Prostate gland (tissue), 2 donors: ENCODE measurements at places on chromosomes 11 and 22. TPM values are rescaled to one million over a fixed set of nuclear protein-coding genes. Genes with fewer than 3 reads are reported as not detected.

- H3K36me3 ChIP-seq: no peaks in the 10 kb centered on the region
- peak overlapping the region; percentile 93 for H3K4me3 ChIP-seq
- H3K4me1 ChIP-seq: no peaks in the 10 kb centered on the region
- H3K27ac ChIP-seq: peak overlapping the region; percentile 84
- no peaks in the 10 kb centered on the region for H3K27me3 ChIP-seq
- no peak for DNase-seq
These were observed 764 bp downstream of the TKFC start for GRCh38 chr11:61333550-61334433.

GRCh38 chr11:13114566-13115379 lies 105.7 kb downstream of the RASSF10 start:
- H3K4me3 ChIP-seq: no peak overlapping the region
- peak; percentile 20 for DNase-seq
- no peaks in the 10 kb centered on the region for H3K36me3 ChIP-seq
- no peak overlapping the region for H3K27ac ChIP-seq

DNA sequence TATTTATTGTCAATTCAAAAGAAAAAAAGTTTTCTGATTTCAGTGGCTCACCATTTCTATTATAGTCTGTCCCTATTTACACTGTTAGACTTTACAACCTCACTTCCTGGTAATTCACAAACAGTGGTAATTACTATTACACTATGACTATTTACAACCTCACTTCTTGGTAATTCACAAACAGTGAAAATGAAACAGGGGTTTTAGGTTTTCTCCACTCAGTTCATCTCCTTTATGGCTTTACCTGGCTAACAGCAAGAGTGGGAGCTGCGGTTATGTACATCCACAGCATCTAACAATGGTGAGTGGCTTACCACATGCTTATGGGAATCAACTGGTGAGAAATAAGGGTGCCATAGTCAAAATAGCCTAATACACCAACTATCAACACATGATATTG lies 166.4 kb downstream of the CASP12 start:
- no peak overlapping the region for H3K4me3 ChIP-seq
- no peaks in the 10 kb centered on the region for H3K4me1 ChIP-seq
- H3K27me3 ChIP-seq: no peaks in the 10 kb centered on the region
- no peak overlapping the region for H3K27ac ChIP-seq
- no peaks in the 10 kb centered on the region for H3K36me3 ChIP-seq
- DNase-seq: no peak

GRCh38 chr22:47277531-47277930 lies 515.1 kb downstream of the TBC1D22A start:
- no peaks in the 10 kb centered on the region for H3K4me1 ChIP-seq
- no peaks in the 10 kb centered on the region for H3K27me3 ChIP-seq
- H3K4me3 ChIP-seq: no peak overlapping the region
- no peak overlapping the region for H3K27ac ChIP-seq
- DNase-seq: no peak

Gene PACSIN2
- 78.0 TPM for total RNA-seq

DNA sequence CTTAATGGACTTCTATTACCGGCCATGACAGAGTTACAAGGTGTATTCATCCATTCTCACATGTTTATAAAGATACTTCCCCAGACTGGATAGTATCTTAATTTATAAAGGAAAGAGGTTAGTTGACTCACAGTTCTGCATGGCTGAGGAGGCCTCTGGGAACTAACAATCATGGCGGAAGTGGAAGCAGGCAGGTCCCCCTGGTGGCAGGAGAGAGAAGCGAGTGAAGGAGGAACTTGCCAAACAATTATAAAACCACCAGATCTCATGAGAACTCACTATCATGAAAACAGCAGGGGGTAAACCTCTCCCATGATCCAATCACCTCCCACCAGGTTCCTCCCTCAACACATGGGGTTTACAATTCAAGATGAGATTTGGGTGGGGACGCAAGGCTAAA lies 170.0 kb upstream of the PDGFD start:
- no peaks in the 10 kb centered on the region for H3K36me3 ChIP-seq
- no peak overlapping the region for H3K27ac ChIP-seq
- DNase-seq: no peak
- no peaks in the 10 kb centered on the region for H3K4me1 ChIP-seq

DNA sequence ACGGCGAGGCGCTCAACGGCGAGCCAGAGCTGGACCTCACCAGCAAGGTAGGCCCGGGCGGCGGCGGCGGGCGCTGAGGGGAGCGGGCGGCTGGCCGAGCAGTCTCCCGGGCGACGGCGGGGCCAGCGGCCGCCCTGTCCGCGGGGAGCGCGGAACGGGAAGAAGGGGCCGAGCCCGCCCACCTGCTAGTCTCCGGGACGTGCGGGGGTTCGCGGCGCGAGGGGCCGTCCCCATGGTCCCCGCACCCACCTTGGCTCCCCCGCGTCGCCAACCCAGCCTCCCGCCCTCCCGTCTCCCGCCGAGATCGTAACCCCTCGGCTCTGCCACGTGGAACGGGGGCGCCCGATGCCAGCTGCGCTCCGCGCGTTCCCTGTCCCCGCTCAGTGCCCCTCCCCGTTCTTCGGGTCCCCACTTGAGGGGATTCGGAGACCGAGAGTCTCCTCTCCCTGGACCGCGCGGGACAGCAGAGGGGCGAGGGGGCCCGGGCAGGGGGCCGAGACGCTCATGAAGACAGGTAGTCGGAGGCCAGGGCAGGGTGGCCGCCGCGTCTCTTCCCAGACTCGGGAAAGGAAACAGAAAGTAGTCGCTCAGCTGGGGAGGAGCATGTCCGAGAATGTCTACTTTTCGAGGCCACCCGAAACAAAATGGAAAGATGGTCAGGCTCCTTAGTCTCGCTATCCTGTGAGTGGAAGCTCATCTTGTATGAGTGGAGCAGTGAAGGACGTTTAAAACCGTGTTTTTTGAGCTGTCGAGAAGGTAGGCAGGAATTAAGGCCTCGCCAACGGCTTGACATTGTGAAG lies 557 bp downstream of the GTPBP1 start:
- DNase-seq: peak; percentile 21
- peak overlapping the region; percentile 99 for H3K27ac ChIP-seq
- H3K27me3 ChIP-seq: no peaks in the 10 kb centered on the region
- H3K4me1 ChIP-seq: peaks cover 11% of the 10 kb centered on the region

DNA sequence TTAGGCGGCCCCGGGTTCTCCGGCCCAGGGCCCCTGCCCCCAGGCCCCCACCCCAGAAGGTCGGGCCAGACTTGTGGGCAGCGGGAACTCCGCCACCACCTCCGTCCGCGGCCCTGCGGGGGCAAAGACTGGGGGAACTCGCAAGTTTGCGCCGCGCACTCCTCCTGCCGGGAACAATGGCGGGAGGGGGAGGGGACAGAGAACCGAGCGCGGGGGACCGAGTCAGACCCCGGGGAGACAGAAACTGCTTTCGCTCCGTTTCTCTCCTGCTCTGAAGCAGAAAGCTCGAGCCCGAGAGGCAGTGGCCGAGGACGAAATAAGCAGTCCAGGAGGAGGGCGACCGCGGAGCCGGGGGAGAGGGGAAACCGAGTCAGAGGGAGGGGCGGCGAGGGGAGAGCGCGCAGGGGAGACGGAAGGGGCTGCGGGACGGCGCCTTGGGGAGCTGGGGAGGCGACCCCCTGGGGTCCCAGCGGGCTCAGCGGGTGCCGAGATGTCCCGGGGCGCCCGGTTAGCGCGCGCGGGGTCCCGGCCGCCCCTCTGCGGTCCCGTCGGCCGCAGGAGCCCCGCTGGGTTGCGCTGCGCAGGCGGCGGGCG lies 555 bp downstream of the TP53I11 start:
- no peaks in the 10 kb centered on the region for H3K27me3 ChIP-seq
- peak; percentile 39 for DNase-seq
- H3K36me3 ChIP-seq: no peaks in the 10 kb centered on the region
- peaks cover 2% of the 10 kb centered on the region for H3K4me1 ChIP-seq
- H3K27ac ChIP-seq: peak overlapping the region; percentile 81

Gene ATP6V1E1
- total RNA-seq: 101 TPM

DNA sequence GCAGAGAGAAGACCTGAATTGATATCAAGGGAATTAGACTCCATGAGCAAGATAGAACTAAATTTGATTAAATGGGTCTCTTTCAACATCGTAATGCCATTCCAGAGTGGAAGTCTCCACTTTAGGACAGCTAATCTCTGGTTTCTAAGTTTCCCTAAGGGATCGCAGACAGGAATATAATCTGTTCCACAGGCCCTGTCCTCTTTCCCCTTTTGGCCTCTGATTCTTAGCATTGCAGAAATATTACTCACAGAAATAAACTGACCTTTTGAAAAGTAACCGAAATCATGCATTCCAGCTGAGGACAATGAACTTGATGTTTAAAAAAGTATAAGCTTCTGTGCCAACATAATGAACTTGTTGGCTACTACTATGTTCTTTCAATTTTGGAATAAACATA lies 227.8 kb downstream of the ETS1 start:
- no peaks in the 10 kb centered on the region for H3K36me3 ChIP-seq
- no peaks in the 10 kb centered on the region for H3K4me1 ChIP-seq
- no peak overlapping the region for H3K4me3 ChIP-seq
- H3K27me3 ChIP-seq: no peaks in the 10 kb centered on the region
- no peak for DNase-seq

DNA sequence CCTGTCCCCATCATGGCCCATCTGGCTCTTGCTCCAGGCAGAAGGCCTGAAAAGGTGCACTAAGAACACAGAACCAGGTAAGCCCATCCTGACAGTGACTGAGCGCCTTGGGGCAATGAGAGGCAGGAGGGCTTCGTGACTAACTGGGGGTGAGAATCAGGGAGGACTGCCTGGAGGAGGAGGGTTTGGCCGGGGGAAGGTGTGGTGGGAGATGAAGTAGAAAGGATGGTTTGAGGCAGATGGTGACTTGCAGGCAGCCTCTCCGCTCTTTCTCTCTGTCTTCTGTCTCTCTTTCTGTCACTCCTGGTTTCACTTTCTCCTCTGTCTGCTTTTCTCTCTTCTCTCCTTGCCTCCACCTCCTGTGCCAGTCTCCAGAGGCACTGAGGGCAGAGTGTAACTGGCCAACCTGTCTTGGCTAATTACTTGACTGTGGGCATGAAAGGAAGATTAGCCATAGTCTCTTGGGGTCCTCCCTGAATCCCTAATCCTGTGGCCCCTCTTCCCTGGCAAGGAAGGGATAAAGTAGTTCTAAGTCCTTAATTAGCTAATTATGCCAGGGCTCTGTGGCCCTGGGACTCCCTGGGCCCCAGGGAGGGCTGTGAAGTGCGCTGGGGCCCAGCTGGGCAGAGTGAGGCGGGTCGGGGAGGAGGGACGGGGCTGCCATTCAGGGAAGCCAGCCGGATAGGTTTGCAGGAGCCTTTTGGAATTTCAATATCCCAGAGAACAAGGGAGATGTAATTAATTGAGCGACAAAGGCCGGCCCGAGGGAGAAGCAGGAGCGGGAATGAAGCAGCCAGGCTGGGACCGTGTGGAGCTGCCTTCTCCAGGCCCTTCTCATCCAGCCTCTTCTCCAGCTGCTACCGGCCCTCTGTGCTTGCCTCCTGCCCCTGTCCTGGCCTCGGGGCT lies 61.1 kb downstream of the CACNA1I start:
- no peaks in the 10 kb centered on the region for H3K27me3 ChIP-seq
- H3K27ac ChIP-seq: no peak overlapping the region
- H3K4me3 ChIP-seq: no peak overlapping the region
- H3K36me3 ChIP-seq: no peaks in the 10 kb centered on the region
- no peak for DNase-seq
- H3K4me1 ChIP-seq: no peaks in the 10 kb centered on the region

Gene BCO2
- 3.2 TPM for total RNA-seq

DNA sequence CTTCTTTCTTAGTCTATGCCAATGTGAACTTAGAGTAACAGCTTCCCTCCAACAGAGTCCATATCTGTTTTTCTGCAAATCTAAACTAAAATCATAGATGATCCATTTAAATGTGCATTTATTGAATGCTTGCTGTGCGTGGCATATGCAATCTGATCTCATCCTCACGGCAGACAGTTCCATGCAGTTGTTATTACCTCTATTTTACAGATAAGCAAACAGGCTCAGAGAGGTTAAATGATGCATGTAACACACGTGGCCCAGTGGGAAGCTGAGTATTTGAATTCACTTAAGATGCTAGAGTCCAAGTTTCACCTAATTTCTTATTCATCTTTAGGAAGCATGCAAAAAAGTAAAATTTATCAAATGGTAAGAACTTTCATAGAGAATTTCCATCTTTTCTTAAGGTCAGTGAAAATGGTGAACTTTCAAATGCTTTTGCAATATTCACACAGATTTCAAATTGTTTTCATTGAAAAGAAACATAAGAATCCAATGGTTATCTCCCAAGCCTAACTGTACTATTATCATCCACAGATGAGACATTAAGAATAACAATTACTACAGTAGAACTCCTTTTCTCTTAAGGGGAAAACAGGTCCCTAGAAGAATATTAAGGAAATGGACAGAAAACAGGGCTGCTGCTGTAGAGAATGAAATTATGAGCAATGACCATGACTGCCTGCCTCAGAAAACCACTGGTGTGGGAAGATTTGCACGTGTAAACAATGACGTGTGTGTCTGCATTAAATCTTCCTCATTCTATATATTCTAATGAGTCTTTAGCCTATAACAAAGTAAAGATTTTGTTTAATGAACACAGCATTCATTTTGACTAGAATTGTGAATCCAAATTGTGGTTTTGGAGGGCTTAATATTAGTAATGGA lies 1171.3 kb downstream of the LRRC4C start:
- no peak overlapping the region for H3K27ac ChIP-seq
- no peak overlapping the region for H3K4me3 ChIP-seq
- H3K4me1 ChIP-seq: no peaks in the 10 kb centered on the region
- DNase-seq: no peak
- H3K27me3 ChIP-seq: no peaks in the 10 kb centered on the region
